ENCODE measurements at places on chromosomes 3 and 15.

- no peak for DNase-seq
These were observed 622 bp downstream of the NAALADL2 start for GRCh38 chr3:174859756-174860155.

- no peak for DNase-seq
These were observed 161.7 kb downstream of the BBX start for GRCh38 chr3:107684431-107684925.

GRCh38 chr3:55636300-55637195 is 149.4 kb upstream of the WNT5A start:
- no peak for DNase-seq

DNA sequence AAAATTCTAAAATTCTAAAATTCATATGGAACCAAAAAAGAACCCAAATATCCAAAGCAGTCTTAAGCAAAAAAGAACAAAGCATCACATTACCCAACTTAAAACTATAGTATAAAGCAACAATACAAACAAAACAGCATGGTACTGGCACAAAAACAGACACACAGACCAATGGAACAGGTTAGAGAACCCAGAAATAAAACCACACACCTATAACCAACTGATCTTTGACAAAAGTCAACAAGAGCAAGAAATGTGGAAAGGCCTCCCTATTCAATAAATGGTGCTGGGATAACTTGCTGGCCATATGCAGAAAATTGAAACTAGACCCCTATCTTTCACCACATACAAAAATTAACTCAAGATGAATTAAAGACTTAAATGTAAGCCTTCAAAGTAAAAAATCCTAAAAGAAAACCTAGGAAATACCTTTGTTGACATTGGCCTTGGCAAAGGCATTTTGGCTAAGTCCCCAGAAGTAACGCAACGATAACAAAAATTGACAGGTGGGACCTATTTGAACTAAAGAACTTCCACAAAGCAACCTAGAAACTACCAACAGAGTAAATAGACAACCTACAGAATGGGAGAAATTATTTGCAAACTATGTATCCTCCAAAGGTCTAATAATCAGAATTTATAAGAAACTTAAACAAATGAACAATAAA is 56.9 kb downstream of the TTBK2 start:
- DNase-seq: no peak

- no peak for DNase-seq
These were observed 9.2 kb upstream of the VIPR1 start for GRCh38 chr3:42493126-42493797.

DNA sequence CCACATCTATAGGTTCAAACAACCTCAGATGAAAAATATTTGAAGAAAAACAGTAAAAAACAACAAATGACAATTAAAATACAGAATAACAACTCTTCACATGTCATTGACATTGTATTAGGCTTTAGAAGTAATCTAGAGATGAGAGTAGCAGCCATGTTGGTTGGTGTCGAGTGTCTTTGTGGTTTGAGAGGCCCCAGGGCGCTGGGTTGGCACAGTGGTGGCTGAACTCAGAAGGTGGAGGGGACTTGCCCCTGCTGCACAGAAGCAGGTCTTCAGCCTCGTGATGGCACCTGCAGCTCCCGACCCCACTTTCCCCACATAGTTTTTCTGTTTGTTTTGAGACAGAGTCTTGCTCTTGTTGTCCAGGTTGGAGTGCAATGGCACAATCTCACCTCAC is 187.2 kb downstream of the OSBPL10 start:
- no peak for DNase-seq

GRCh38 chr15:74185710-74186348 is 12.3 kb downstream of the ISLR start:
- no peak for DNase-seq

GRCh38 chr3:129971351-129972052 is 3.0 kb upstream of the TRH start:
- no peak for DNase-seq

GRCh38 chr3:59406943-59407342 is 357.1 kb upstream of the CFAP20DC start:
- DNase-seq: no peak

GRCh38 chr15:73751511-73751898 is 1.6 kb downstream of the INSYN1 start:
- DNase-seq: no peak

GRCh38 chr3:44077267-44077666 is 164.4 kb upstream of the TOPAZ1 start:
- DNase-seq: no peak

DNA sequence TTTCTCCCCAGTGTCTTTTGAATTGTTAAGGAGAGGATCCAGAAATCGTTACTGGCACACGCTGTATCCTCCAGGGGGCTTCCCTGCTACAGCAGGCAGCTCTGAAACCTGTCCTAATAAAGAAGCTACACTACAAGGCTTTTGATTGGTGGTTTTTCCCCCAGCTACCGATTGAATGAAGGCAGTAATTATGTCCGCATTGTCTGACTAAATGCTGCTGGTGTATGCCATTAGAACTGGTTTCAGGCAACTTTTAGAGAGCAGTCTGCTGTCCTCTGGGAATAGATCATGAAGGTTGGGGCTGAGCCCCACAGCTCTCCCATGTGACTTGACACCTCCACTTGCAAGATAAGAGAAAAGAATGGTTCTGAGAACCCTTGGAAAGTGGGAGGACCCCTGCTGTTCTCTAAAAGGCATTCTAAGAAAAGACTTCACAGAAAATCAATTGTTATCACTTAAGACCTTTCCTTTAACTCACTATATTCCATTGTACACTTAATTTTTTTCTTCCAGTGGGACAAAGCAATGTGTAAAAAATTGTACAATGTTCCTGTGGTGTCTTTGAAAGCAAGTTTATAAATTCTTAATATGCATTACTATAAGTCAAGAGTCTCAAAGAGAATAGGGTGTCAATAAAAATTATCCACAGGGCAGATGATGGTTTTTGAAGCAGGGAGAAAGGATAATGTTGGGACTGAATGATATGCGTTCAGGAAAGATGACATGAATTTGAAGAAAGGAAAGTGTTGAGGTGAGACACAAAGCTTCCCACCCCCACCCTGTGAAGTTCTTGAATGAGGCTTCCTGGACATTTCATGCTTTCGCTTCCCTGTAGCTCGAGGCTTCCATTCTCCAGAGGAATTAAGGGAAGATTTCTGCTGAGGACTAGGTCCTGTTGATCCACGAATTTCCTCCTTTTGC is 53.0 kb upstream of the DAZL start:
- DNase-seq: no peak

- DNase-seq: no peak
These were observed 21.4 kb upstream of the DPH6 start for GRCh38 chr15:35567392-35567791.

GRCh38 chr15:75869446-75869845 is 26.2 kb downstream of the UBE2Q2 start:
- DNase-seq: no peak

DNA sequence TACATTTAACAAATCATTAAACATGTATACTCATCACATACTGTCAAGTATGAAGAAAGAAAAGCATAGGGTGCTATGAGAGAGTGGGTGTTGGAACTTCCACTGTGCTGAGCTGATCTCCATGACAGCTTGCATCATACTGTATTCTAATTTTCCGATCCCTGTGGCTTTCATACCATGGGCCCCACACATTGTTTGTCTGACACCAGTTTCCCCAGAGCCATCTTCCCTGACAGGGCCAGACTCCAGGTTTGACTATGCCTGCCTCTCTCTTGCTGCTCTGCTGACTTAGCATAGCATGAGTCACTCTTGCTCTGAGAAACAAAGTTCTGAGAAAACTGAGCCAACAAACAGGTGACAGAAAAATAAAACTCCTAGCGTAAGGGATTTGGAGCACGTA is 37.0 kb upstream of the CASR start:
- no peak for DNase-seq

DNA sequence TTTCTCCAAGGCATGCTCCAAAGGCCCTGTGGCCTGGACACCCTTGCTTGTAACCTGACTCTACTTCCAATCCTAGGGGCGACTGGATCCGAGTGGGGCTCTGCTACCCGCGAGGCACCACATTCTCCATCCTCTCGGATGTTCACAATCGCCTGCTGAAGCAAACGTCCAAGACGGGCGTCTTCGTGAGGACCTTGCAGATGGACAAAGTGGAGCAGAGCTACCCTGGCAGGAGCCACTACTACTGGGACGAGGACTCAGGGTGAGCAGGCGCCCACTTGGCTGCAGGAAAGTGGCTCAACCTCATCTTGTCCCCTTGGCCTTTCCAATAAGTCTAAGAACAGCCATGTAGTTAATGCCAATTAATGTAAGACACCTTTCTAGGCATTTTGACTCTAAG is 51.9 kb downstream of the MESD start:
- DNase-seq: no peak

GRCh38 chr15:45616901-45617323 is 17.9 kb upstream of the SQOR start:
- DNase-seq: no peak

- no peak for DNase-seq
These were observed 18.1 kb upstream of the VWA5B2 start for GRCh38 chr3:184211297-184211696.

- DNase-seq: no peak
These were observed 6.4 kb downstream of the CFAP20DC start for GRCh38 chr3:59043391-59043790.

- no peak for DNase-seq
These were observed 19.0 kb upstream of the MEX3B start for GRCh38 chr15:82064824-82065223.

GRCh38 chr3:66795365-66795764 is 202.7 kb upstream of the KBTBD8 start:
- no peak for DNase-seq

- DNase-seq: no peak
These were observed 52.6 kb upstream of the RASA2 start for GRCh38 chr3:141434255-141434654.

DNA sequence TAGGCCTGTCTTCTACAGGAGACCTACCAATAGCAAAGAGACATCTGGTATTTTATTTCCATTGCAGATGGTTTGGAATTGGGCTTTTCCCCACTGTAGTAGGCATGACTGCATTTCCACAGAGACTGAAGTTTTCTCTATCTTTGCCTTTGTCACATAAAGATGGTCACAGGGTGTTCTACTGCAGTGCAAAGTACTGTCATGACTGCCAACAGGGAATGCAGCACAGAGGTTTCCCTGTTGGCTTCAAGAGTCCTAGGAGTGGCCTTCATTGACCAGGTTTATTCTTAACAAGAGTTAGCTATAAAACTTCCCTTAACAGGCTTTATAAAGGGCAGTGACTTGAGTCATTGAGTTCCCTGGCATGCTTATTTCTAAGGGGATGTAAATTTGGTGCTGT is 36.8 kb upstream of the TM4SF4 start:
- no peak for DNase-seq

- no peak for DNase-seq
These were observed 3.6 kb downstream of the GADL1 start for GRCh38 chr3:30890907-30891306.

GRCh38 chr3:181698263-181698954 is 13.3 kb upstream of the SOX2 start:
- no peak for DNase-seq

DNA sequence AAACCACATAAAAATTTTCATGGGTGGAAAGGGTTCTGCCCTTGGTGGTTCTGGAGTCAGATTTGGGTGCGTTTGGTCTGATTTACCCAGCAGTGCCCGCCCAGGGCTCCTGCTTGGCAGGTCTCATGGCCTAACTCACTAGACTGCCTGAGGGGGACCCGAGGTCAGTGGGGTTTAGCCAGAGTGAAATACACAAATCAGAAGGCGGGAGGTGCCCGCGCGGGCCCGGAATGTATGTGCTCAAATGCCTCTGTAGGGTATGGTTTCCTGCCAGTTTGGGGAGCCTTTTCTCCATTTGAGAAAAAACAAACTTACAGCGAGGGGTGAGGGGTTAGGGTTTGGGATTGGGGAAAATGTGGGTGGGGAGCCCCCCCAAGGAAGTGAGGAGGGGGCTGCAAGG is 70.9 kb upstream of the POLG start:
- DNase-seq: no peak

- DNase-seq: no peak
These were observed 42.5 kb upstream of the PRR20G start for GRCh38 chr3:127330385-127330784.

DNA sequence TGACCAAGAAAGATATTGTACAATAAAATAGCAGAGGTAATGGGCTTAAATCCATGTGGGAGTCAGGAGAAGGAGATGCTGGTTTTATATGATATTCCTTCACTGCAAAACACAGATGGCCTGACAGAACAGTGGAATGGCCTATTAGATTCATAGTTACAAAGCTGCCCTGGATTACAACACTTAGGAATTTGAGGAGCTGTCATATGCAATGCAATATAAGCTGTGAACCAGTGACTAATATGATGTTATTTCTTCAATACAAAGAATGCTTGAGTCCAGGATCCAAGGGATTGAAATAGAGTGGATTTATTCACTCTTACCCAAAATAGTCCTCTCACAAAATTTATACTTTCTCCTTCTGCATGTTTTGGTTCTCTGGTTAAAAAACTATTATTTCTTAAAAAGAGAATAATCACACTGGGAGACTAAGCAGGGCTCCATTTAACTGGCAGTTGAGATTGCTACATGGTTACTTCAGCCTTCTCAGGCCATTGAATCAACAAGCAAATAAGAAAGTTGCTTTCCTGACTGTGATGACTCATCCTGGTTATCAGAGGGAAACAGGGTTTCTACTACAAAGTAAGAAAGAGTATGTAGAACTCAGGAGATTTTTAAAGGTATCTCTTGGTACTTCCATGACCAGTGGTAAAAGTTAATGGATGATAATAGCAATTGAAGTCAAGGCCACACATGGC is 79.8 kb upstream of the ZPLD1 start:
- no peak for DNase-seq

DNA sequence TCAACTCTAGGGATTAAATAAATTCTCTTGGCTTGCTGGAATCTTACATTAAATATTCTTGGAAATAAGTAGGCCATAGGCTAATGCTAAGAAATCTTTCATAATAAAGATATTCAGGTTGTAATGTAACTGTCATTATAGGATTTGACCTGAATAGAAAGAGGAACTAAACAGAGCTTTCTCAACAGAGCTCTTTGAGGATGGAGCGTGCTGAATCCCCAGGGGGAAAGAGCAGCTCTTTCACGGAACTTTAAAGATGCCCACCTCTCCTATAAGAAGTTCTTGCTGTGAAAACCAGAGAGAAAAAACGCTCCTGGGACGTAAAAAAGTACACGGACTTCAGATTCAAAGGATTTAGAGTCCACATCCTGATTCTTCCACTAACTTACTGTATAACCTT is 77.9 kb downstream of the NTRK3 start:
- DNase-seq: no peak

DNA sequence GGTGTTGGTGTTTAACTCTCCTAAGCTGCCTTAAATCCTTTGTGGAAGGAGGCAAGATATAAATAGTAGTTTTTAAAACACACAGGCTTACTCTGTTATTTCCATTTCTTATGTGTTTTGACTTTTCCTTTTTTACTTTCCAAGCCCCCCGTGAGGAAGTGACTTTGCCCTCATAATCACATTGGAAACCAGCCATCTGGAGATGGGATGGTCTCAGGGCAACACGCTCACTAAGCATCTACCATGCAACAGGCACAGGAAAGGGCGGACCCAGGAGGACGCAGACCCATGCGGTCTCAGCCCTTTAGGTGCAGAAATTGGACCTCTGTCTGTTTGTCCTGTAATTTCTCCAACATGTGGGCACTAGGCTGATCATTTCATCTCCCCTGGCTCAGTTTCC is 115.7 kb downstream of the PDZRN3 start:
- DNase-seq: no peak

GRCh38 chr3:154931484-154931883 is 148.6 kb upstream of the MME start:
- no peak for DNase-seq

- no peak for DNase-seq
These were observed 41.0 kb downstream of the ITGB5 start for GRCh38 chr3:124846189-124846588.

GRCh38 chr15:90638201-90638691 is 78.9 kb upstream of the BLM start:
- no peak for DNase-seq

Data from NK-92 treated with Interleukin-12 subunit alpha and Interleukin-12 subunit beta, amount 100 ng/mL, for 24 hours (cell line).